Activated naive CD4-positive, alpha-beta T cell treated with Interleukin-2 at 50 U/mL for 16 hours (primary cell): ENCODE measurements at places on chromosomes 13 and 19.

DNA sequence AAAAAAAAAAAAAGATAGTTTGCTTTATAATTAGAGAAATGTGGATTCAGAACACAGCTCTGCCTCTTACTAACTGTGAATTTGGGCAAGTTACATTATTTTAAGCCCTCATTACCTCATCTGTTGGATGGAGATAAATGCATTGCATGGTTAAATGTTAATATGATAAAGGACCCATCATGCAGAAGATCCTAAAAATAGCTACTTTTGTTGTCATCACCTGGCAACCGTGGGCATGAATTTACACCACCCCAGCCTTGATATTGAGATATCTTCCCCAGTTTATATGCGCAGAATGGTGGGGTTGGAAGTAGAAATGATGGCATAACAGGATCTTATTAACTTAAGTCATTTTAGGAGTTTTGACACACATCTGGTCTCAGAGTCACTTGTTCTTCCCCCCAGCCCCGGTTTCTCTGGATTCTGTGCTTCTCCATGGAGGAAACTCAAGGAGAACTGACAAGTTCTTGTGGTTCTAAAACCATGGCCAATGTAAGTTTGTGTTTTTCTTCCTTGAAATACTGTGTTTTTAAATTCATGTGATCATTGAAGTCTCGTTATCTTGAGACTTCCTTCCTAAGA is 8.9 kb downstream of the ZNF546 start:
- DNase-seq, result no peak

GRCh38 chr13:26998292-26998691 is 173.3 kb downstream of the USP12 start:
- no peak for DNase-seq

- DNase-seq, result no peak
Observed at GRCh38 chr19:29886586-29886985, 55.5 kb upstream of the URI1 start.

DNA sequence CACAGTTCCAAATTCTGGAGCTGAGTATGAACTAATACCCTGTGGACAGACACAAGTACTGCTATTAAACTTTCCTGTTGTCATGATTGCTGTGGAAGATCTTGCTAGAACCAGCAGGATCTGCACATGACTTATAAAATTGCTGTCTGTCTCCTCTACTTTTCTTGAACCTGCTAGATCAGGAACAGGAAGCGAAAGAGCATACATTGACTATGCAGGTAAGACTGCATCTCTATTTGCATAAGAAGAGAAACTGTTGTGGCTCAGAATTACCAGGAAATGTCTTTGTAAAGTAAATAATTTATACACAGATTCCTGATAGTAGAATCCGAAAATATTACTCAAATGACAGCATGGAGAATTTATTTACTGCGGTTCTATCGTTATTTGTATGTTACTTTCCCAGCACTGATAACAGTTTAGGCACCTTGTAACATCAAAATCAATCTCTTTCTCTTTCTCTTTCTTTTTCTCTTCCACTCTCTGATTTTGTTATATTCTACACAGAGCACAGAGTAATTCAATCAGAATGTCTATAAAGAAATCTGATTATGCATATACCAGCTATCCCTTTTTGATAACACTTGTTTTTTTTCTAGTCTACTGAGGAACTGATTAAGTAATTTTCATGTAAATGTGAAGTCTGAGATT is 226.5 kb downstream of the MYO16 start:
- no peak for DNase-seq

DNA sequence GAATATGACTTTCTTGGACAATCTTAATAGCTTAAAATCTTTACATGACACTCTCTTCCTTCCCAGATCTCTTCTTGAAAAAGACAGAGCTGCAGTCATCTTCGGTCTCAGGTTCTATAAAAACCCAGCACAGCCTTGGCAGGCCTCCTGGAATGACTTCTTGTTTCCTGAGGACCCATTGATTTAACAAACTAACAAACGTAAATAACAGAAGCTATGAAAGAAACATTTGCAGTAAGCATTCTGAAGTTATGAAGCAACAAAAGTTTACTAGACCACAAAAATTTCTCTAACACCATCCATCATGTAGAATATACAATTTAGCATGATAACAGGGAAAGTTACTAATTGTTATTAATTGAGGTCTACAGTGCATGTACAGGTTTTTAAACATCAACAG is 62.8 kb upstream of the STARD13 start:
- no peak for DNase-seq

DNA sequence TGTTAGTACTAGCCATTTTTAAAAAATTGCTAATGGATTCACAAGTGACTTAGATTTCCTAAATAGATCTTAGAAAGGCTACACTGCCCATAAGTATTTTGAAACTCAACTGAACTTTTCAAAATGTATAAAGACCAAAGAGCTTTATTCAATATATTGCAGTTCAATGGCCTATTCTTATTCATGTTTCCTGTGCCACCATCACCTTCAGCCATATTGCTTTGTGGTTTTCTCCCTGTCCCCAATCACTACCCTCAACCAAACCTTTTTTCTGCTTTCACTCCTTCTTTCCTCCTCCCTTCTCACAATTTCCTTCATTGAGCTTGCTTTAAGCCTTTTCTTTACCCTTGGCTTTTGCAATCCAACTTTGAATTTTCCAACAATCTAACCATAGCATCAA is 100.9 kb downstream of the MYCBP2 start:
- no peak for DNase-seq

- no peak for DNase-seq
Observed at GRCh38 chr19:14507704-14508542, 10.3 kb downstream of the DNAJB1 start.

GRCh38 chr19:1472231-1473084 is 6.6 kb downstream of the C19orf25 start:
- no peak for DNase-seq
